ENCODE measurements at places on chromosomes 1 and 21.

GRCh38 chr1:183980951-183981525, 56.5 kb downstream of the COLGALT2 start:
- DNase-seq: no peak

DNA sequence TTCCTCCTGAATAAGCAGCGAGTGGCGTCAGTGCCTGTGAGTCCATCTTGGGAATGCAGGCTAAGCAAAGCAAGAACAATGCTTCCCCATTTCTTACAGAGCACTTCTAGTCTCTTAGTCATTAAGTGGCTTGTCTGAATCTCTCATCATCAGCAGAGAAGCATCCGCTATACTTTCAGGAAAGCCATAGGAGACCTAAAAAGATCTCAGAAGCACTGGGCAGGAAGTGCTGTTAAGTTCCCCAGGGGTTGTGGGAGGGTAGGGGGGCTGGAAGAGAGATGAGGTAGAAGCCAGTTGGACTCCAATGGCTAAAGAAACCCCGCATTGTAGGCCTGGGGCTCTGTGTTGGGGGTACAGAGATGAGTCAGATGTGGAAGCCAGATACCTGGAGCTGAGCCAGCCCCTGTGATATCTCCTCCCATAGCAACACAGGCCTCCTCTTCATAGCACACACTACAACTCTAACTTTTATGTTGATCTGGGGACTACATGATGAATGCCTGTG, 44.9 kb downstream of the SYT6 start:
- DNase-seq: no peak

DNA sequence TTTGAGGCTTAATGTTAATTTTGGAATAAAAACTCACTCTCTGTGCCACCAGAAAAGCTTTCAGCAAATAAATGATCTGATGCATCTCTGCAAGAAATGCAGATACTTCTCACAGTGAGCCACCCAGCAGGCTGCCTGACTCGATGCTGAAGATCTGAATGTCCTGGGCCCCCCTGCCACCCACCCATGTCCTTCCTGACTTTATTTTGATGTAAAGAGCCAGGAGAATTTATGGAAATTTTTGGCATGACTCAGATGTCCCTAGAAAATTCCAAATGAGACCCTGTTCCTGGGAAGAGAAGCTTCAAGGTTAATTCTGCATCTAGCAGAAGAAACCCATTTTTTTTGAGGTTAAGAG, 62.8 kb upstream of the COA6 start:
- DNase-seq: no peak

DNA sequence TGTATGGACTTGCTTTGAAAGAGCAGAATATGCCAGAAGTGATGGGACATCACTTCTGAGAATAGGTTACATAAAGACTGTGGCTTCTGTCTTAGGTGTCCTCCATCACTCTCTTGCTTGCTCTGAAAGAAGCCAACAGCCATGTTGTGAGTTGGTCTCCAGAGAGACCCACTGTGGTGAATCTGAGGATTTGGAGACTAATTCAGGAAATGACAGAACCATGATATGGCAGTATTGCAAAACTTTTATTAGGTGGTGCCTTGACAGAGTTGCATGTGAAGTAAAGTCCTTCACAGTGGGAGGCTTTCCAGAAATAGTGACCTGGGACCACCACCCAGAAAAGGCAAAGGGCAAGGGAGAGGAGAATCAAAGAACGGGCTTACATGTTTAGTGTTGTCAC, 628.6 kb downstream of the KCNT2 start:
- DNase-seq: no peak

DNA sequence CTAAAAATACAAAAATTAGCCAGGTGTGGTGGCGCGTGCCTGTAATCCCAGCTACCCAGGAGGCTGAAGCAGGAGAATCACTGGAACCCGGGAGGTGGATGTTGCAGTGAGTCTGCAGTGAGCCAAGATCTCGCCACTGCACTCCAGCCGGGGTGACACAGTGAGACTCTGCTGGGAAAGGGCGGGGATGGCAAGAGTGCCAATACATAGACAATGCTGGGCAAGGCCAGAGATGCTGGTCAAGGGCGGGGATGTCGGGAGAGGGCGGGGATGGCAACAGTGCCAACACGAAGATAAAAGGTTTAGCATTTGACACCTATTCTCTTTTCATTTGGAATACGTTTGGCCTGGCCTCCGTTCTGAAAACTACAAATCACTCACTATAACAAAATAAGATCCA, 11.0 kb downstream of the SSU72 start:
- no peak for DNase-seq

DNA sequence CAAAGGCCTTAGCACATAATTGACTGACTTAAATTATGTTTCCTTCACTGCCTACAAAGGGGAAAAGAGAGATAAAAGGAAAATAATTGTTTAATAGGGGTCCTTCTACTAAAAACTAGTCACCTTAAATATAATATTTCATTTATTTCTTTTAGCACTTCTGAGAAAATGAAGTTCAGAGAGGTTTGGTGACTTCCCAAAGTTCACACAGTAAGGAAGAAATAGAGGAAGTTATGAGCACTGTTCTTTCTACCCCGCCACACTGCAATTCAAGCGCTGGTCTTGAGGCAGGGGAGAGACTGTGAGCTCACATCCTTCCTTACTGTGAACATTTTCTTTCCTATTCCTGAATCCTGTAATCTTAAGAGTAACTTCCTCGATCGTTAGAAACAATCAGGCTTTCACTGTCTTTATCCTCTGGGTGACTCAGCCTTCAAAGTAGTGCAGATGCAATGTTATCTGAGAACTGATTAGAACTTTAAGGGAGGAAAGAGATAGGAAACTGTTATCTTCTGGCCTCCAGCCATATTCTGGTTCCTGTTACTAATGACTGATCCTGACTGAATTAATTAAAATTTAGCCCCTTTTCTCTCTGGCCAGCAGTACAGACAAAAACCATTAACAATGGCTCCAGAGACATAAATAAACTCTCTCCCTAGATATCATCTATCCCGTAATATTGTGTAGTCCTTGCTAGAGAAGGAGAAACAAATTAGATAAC, 6.8 kb downstream of the RGS5 start:
- no peak for DNase-seq

- no peak for DNase-seq
Observed at GRCh38 chr1:9120312-9120958, 8.5 kb downstream of the GPR157 start.

DNA sequence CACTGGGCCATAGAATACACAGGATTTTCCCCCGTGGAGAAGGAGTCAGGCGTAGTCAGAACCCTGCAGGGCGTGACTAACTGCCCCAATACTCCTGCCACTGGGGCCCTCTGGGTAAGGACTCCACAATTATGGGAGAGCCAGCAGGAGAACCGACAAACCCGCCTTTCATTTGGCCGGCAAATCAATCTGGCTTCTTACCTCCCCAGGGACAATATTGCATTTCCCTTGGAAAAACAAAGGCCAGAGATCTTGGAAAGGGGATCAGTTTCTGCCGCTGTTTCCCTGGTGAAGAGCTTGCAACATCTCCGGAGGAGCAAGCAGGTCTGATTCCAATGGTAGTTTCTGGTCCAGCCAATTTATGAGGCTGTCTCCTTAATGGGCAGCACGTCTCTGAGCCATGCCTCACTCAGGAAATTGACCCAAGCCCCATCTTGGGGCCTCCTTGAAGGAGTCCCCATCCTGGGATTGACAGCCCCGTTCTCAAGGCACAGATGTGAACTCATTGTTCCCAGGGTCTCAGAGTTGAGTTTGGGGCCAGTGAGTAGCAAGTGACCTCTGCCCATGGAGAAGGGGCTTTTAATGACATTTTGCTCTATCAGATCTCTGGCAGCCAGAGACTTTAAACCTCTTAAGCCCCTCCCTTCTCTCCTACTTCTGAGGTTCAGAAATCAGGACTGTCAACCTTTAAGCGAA, 4.3 kb downstream of the TRABD2B start:
- DNase-seq: no peak

GRCh38 chr1:153799566-153800465, 24.6 kb downstream of the SLC27A3 start:
- DNase-seq: no peak

GRCh38 chr1:211497489-211498045, 5.6 kb upstream of the RD3 start:
- no peak for DNase-seq
